Nephron progenitor cell (in vitro differentiated cells): ENCODE measurements at places on chromosomes 11 and 22.

GRCh38 chr22:23064381-23065068, 5.8 kb upstream of the GNAZ start:
- DNase-seq = no peak

- no peak for DNase-seq
Measured at GRCh38 chr11:12540913-12541582, 133.2 kb upstream of the TEAD1 start.

DNA sequence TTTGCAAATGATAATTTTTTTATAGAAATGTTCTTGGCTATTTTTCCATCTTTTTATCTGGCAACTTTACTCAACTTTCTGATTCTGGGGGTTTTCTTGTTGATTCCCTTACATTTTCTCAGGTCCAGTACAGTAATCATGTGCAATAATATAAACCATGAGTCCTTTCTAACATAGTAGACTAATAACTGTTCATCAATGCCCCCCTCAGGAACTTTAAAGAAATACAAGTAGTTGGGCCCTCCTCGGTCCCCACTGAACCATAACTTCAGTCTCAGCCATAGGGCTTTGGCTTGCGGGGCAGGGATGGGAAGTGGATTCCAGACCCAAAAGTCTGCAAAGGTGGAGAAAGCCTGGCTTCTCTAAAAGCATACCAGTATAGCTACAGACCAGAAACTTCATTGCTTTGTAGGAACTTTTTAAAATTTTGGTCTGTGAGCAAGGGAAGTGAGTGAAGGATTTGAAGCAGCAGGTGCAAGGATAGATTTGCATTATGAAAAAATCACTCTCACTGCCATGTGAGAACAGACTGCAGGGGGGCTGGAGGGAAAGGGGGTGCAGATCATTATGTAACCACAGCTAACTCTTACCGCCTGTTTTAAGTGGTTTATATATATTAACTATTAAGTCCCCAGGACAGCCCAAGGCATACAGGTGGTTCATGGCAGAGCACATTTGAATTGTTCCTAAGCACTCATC, 10.4 kb upstream of the TUB start:
- no peak for DNase-seq

DNA sequence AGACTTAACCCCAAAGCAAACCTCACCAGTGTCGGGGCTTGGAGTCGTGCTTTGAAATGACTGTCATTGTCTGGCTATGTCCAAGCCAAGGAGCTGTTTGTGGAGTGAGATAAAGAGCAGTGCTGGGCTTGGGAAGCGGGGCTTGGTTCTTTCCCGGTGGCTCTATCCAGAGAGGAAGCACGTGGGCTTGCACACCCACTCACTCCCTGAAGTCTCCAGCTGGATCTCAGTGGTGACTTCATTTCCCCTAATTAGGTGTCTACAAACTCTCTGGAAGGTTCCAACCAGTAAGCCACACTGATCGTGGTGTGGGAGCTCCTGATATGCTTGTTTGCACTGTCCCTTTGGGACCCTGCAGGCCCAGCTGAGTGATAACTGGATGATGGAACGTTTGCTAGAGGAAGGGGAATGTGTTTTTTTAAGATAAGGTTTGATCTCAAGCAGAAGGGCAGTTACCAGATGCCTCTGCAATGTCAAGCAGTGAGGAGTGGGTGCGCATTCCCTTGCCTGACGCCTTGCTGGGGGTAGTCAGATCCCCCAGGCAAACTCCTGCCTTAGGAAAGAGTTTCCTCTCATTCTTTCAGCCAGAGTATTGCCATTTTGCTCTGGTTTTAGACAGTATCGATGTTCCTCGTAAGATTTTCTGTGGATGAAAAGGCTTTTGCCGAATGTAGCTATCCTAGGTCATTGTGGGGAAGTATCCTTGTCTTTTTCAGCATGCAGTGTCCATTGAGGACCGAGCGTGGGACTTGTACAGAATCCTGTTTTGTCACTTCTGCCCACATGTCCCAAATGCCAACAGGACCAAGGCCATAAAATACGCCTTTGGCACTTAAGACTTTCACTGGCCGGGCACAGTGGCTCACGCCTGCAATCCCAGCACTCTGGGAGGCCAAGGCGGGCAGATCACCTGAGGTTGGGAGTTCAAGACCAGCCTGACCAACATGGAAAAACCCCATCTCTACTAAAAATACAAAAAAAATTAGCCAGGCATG, 90.9 kb downstream of the MICAL2 start:
- no peak for DNase-seq

- no peak for DNase-seq
Measured at GRCh38 chr22:50085211-50085972, at the start of gene MLC1. Gene MLC1, minus strand, starts transcription at chr22:50085426. Its CDS starts 524 bp downstream, at chr22:50084902.

DNA sequence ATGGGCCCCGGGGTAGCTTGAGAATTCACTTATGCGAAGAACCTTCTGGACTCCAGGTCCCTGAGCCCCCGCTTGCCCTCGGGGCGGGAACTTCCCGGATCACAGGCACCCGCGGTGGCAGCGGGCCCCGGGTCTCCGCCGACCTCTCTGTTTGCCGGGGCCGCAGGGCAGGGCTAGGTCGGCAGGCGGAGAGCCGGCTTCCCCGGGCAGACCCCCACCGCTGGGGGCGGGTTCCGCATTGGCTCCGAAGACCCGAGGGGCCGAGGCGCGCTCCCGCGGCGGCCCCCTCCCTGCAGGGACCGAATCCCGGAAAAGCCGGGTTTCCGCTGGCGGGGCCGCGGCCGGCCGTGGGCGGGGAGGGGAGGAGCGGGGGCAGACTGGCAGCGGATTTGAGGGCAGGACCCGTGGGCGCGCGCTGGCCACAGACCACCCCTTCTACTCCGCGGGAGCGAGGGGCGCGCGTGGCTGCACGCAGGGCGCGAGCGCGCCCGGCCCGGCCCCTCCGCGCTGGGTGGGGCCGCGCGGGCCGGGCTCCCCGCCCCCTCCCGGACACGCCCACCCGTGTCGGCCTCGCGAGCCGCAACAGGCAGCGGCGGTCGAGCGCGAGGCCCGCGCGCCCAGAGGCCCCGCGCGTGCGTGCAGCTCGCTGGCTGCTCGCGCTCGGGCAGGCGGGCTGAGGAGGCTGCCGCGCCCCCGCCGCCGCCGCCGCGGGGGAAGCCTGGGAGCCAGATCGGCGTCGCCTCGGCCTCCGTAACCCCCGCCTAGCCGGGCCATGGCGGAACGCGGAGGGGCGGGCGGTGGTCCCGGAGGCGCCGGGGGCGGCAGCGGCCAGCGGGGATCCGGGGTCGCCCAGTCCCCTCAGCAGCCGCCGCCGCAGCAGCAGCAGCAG, at the start of gene PACS1:
Gene PACS1, plus strand, starts transcription at position 558 of the 889 bp plus-strand sequence. Its CDS starts 215 bp downstream, at position 773.
- peak; percentile 75 for DNase-seq

DNA sequence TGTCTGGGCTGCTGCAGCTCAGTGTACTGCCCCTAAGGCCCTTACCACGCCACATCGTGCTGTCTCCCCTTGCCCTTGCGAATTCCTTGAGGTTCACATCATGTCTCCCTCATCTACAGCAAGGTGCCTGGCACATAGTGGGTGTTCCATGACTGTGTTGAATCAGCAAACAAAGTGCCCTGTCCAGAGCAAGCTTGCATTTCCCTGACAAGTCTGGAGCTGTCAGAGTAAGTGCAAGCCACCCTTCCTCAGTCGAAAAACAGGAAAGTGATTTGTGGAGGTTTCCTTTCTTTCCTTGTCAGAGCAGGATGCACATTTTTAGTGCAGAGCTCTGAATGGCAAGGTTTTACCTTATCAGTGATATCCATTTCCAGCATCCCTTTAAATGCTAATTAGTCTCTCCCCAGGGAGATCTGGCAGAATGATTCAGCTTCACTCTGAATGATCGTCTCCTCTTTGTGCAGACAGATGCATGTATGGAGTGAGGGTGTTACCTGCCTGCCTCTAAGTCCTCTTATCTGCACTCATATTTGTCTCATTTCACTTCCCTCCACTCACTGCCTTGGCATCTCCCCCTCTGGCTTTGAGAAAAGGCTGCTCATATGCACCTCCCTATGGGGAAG, 331.2 kb downstream of the TMEM135 start:
- no peak for DNase-seq

DNA sequence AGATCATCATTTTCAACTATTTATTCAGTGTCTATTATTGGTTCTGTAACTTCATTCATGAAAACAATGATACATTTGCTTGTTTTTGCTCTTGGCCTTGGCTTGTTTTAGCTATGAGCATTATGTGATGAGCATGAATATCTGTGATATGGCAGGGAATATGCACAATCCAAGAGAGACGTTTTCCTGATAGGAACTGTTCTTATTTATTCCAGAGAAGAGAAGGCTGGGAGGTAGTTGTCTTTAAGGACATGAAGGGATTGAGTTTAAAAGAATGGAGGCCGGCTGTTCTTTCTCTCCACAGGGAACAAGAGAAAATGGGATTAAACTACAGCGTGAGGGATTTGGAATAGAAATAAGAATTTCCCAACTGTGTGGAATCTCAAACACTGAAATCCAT, 30.3 kb downstream of the BLID start:
- no peak for DNase-seq

DNA sequence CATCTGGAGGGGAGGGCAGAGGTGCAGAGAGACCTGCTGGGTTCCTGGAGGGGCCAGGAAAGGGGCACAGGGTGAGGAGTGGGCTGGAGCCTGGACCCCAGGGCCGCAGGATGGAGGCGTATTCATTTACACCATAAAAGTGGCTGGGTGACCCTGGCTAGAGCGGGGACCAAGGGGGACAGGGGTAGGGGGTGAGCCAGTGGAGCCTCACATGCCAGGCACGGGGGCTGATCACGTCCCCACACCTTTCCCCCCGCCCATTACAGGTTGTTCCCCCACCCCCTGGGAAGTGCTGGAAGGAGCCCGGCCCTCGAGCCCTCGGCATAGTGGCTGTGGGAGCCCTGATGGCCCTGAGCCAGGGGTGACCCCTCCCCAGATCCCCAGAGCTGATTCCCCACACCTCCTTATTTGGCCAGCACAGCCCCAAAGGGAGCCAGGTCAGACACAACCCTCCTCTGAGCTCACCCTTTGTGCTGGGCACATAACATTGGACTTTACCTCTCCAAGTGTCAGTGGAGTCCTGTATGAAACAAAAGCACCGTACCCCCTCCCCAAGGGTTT, 781 bp downstream of the TCIRG1 start:
- no peak for DNase-seq

- DNase-seq = no peak
Measured at GRCh38 chr11:65426839-65427690, 4.5 kb downstream of the NEAT1 start.

DNA sequence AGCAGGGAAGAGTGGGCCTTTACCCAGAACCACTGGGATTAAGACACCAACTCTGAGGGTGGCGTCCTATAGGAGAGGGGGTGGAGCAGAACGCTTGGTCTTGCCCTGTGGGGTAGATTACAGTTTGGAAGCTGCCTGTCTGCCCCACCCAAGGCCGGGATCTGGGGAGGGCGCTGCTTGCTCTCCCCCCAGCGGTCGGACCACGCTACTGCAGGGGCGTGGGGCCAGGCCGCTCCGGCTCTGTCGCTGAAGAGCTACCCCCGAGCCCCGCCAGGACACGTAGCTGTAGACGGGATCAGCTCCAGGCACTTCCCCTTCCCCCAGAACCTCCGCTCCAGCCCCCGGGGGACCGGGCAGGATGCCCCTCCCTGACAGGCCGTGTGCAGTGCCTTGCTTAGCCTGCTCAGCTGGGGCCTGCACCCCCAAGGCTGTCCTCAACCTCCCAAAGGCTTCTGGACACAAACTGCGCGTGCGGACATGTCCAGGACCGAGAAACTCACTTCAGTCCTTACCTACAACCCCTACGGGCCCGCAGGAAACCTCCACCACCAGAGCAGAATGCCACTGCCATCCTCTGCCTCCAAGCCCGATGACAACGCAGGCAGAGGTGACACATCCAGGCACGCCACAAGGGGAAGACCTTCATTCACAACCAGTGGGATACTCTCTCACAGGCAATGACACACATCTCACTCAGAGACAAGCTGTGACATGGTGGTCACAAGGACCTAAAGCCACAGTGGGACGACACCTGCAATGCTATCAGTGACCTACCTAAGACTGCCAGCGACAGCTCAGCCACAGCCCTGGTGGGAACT, 3.6 kb downstream of the AHNAK start:
- peak; percentile 90 for DNase-seq

- peak; percentile 84 for DNase-seq
Measured at GRCh38 chr11:69101115-69101791, 52.5 kb downstream of the TPCN2 start.

DNA sequence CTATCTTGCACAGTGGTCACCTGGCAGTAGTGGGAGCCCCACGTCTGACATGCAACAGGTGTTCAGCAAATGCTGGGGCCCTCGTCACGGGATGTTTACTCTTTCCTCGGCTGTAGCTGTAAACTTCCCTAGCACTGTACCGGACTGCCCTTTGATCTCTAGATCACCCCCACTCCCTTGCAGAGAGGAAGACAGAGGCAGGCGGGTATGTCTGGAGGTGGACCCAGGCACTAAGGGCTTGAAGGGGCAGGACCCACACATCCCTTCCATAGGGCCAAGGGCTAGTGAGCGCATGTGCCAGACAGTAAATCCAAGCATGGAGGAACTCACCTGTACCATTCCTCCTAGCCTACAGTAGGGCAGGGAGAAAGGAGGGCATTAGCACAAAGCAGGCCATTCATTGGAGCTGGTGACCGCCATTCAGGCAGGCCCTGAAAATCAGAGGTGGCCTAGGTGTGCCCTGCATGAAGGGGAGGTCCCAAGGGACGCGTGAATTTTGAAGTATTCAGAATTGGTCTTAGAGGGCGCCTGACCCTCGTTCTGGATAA, 1.9 kb upstream of the SMTN start:
- no peak for DNase-seq

GRCh38 chr11:118536726-118537125, 5.7 kb downstream of the TMEM25 start:
- no peak for DNase-seq

DNA sequence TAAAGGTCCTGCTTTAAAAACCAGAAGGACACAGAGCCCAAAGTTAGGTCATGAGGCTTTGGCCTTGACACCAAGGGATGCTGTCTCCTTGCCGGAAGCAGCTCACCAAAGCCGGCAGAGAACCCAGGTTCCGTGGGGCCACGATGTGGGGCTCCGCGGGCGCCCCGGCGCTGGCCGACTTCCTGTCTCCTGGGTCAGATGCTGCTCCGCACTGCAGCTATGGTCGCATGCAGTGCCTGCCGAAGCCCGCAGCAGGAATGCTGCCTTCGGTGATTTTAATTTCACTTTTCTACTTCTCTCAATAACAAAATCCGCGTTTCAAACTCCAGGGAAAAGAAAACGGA, 454 bp upstream of the OTUB1 start:
- no peak for DNase-seq

DNA sequence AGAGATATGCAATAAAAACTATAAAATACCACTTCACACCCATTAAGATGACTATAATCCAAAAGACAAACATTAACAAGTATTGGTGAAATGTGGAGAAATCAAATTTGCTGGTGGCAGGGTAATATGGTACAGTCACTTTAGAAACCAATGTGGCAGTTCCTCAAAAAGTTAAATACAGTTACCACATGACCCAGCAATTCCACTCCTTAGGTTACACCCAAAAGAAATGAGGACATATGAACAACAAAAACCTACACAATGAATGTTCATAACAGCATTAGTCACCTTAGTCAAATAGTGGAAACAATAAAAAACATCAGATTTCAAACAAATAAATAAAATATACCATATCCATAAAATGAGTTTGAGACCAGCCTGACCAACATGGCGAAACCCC, 52.6 kb downstream of the RDX start:
- DNase-seq = no peak
